ENCODE measurements at places on chromosomes 6 and 20.

DNA sequence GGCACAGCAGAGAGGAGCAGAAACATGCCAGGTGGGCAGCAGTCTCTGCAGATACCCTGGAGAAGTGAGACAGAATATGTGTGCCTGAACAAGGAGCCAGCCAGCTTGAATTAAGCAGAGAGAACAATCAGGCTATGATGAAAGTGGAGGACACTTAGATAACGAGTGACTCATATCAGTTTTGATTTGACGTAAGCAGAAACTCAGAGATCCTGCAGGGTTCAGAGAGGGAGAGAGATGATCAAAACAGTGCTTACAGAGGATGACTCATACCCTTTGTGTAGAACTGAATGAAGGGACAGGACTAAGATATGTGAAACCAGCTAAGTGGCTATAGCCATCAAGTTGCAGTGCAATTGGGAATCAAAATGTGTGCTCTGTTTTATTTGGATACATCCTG lies 300.7 kb downstream of the TENT5A start:
- no peak for DNase-seq

- no peak for DNase-seq
These were observed 1159.1 kb upstream of the CITED2 start for GRCh38 chr6:140533526-140533925.

GRCh38 chr6:63764318-63764916 lies 128.8 kb downstream of the PHF3 start:
- DNase-seq: no peak

- DNase-seq: no peak
These were observed 199.9 kb downstream of the DTNBP1 start for GRCh38 chr6:15462717-15463525.

GRCh38 chr6:134621858-134622257 lies 303.9 kb upstream of the SGK1 start:
- DNase-seq: no peak

DNA sequence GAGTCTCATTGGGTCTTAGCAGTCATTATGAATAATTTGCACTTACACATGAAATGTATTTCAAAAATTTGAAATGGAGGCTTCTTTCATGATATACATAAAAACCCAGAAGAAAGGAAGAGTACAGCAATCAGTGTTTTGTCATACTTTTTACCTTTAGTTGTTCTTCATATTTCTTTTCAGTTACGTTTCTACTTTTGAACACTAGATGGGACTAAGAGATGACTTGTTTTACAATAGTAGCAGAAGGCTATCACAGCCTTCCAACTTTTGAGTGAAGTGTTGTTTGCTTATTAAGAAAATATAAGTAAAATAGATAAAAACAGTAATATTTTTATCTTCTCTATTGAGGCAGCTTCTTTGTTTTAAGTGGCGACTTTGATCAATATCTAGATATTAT lies 58.1 kb downstream of the L3MBTL3 start:
- DNase-seq: no peak

DNA sequence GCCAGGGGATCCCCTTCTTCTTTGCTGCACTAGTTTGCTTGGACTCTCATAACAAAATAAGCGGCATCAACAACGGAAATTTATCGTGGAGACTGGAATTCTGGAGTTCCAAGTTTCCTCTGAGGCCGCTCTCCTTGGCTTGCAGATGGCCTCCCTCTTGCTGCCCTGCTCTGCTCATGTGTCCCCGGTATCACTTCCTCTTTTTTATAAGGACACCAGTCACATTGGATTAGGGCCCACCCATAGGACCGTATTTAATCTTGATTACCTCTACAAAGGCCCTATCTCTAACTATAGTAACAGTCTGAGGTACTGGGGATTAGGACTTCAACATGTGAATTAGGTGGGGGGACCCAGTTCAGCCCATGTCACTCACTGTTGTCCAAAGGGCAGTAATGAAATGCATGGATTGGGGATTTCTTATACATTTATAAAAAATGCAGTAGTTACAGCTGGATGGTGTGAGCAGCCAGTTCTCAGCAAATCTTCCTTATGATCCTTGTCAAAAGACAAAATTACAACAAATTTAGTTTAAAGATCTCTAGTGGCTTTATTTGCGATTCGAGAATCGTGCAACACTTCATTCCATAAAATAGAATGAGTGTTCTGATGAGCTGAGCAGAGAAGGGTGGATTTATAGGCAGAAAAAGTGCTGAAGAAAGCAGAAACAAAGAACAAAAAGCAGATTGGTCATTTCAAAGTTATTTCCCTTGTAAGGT lies 59.3 kb upstream of the AKAP12 start:
- DNase-seq: no peak

- no peak for DNase-seq
These were observed 436.7 kb downstream of the MEI4 start for GRCh38 chr6:78089531-78089930.

- DNase-seq: no peak
These were observed 133.8 kb downstream of the GMPR start for GRCh38 chr6:16372029-16372776.

- DNase-seq: no peak
These were observed 105.6 kb downstream of the PREX1 start for GRCh38 chr20:48722002-48722731.

DNA sequence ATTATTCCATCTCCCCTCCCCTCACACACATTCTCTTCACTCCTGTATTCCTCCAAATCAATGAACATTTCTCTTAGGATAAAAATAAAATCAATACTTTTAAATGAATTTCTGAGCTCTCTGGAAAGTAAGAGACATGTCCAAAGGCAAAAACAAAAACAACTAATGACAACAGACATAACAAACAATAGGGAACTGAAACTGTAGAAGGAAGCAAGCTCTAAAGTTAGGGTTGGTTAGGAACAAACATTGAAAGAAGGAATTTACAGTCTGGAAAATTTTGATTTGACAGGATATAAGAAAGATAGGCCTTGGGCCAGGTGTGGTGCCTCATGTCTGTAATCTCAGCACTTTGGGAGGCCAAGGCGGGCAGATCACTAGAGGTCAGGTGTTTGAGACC lies 17.5 kb upstream of the MYCT1 start:
- no peak for DNase-seq

- DNase-seq: no peak
These were observed 37.6 kb downstream of the NDUFAF5 start for GRCh38 chr20:13822459-13822858.

GRCh38 chr6:13357551-13358075 lies 29.3 kb upstream of the TBC1D7 start:
- no peak for DNase-seq

DNA sequence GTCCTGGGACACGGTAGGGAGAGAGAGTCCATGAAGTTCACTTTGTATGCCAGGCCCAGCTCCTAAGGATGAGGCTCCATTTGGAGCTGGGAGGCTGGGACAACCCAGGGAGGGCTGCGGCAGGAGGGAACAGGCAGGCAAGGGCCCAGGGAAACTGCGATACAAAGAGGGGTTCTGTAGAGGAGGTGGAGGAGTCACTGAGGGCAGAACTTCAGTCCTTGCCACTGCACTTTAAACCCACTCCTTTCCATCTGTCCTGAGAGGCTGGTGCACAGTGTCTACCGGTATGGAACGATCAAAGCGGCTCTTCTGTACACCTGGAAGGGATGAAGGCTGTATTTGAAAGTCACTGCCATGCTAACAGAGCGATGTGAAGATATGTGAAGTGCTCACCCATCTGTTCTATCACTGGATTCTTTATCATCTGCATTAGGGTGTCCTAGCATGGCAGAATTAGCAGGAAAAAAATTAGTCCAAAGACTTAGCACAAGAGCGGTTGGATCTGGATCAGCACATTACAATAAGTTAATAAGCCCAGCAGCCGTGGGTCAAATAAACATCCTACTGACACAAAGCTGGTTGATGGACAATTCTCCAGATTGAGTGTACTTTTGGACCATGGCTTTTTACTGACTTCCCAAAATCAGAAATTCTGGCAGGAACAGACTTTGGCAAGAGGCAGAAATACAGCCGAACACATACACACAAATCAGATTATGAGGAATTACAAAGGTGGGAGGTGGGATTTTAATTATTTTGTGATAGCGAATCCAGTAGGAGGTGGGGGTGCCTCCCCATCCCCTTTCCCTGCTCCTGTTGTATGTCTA lies 20.9 kb upstream of the ZFAND3 start:
- no peak for DNase-seq

GRCh38 chr6:7207720-7208119 lies 100.0 kb downstream of the RREB1 start:
- DNase-seq: no peak

DNA sequence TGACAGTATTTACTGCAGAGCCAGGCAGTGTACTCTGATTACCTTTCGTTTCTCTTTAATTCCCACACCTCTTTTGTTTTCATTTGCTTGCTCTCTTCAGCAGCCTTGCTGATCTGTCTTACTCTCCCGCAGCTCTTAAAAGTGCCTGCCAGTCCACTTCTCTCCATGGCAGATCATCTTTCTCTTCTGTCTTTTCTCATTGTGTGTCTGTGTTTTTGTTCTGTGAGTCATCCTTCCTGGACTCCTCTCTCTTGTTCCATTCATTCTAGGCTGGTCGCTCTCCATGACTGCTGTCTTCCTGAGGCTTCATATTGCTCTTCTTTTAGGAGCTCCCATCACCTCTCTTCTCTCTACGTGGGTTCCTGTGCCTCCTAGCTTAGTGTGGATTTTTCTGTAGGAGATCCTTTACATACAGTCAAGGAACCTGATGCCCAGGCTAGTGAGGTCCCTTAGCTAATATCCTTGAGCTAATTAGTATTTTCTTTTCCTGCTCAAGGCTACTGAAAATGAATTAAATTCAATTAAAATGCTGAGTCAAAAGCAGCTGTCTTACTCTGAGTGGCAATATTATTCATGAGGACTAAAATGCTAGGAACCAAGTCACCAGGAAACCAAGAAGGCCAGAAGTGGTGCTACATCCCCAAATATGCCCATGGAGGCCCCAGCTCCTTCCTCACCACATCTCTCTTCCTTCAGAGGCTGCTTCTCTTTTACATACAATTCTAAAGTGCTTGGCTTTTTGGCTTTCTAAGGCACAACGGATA lies 86.1 kb downstream of the SLX4IP start:
- no peak for DNase-seq

DNA sequence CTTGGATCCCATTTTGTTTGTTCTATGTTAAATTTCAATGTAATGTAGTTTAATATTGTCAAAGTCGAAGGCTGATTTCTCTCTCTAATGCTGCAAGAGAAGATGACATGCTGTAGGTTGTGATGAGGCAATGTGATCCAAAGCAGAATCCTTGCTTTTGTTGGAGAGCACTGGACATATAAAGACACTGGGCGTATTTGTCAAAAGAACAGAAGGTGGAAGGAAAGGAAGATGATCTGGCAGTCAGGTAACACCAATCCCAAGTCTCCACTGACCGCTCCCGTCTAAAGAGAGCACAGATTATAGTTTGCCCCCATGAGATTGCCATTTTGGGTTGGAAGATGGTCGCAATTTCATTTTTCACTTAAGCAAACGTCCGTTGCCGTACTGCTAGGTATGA lies 935 bp upstream of the RFX6 start:
- DNase-seq: no peak

DNA sequence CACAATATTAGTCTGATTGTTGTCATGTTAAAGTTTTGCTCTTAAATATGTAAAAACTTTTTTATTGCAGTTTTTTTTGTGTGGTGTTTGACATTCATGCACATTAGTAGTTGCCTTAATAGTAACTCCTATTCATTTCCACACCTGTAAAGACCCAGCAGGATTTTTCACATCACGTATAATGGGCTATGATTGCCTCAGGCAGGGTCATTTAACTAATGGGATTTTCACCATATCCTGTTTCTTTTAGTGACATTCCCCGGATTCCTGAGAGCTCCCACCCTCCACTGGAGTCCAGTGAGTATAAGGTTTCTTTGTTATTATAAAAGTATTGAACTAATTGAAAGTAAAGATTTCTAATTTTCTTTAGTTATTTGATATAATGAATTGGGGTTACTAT lies 359.2 kb downstream of the RIMS1 start:
- DNase-seq: no peak

GRCh38 chr6:54617730-54618129 lies 228.8 kb upstream of the FAM83B start:
- no peak for DNase-seq

Measured in activated naive CD4-positive, alpha-beta T cell treated with anti-CD3 and anti-CD28 coated beads, Interleukin-2, amount 50 U/mL, for 16 hours (primary cell).